ENCODE measurements at places on chromosomes 1 and 21.

- DNase-seq, result no peak
Measured at GRCh38 chr21:45073301-45074047, 906 bp upstream of the ADARB1 start.

GRCh38 chr1:91795591-91796389 is 90.2 kb downstream of the TGFBR3 start:
- no peak for DNase-seq

DNA sequence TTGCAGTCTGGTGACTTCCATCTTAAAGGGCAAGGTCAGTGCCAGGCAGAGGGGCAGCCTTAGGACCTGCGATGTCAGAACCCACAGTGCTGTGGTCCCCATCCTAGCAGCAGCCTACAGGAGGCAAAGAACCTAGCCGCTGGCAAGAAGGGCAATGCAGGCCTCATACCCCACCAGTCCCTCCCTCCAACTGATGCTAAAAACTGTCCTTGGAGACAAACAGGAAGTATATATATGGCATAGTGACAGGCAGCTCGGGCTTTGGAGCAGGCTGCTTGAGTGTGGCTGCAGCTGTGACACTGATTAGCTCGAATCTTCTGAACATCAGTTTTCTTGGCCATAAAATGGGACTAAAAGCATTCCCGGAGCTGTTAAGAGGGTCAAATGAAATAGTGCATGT is 156.0 kb upstream of the VAMP3 start:
- no peak for DNase-seq

GRCh38 chr1:89836252-89837035 is 15.6 kb downstream of the LRRC8D start:
- no peak for DNase-seq

DNA sequence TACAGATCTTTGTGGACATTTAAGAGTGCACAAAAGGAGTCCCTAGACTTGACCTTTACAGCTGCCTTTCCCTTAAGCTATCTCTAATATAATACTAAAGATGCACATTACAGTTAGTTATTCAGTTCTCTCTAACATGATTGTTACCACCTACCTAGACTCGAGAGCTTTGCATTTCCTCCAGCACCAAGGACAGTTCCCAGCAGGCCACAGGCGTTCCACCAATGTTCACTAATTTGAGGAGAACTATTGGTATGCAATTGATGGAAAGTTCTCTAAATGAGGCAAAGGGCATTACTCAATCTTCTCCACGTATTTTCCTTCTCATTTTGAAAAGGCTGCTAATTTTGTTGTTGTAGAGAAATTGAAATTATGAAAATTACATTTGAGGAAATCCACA is 5.4 kb upstream of the NTNG1 start:
- DNase-seq, result no peak

DNA sequence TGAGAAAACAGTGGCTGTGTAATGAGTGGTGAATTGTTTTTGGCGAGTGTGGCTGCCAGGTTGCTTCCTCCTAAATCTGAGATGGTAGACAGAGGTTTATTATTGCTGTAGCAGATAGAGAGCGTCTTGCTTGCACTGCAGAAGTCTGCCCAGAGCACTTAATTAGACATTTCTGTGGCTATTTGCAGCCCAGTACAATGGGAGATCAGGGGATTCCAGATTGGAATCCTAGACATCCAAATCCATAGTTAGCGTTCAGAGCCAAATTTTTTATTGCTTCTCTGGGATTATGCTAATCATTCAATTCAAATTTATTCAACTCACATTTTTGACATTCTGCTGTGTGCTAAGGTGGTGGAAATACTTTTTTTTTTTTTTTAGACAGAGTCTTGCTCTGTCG is 30.0 kb downstream of the KIF26B start:
- DNase-seq, result no peak

GRCh38 chr1:15816674-15817073 is 9.2 kb upstream of the UQCRHL start:
- DNase-seq, result no peak

GRCh38 chr21:41712730-41713129 is 54.1 kb downstream of the RIPK4 start:
- no peak for DNase-seq

DNA sequence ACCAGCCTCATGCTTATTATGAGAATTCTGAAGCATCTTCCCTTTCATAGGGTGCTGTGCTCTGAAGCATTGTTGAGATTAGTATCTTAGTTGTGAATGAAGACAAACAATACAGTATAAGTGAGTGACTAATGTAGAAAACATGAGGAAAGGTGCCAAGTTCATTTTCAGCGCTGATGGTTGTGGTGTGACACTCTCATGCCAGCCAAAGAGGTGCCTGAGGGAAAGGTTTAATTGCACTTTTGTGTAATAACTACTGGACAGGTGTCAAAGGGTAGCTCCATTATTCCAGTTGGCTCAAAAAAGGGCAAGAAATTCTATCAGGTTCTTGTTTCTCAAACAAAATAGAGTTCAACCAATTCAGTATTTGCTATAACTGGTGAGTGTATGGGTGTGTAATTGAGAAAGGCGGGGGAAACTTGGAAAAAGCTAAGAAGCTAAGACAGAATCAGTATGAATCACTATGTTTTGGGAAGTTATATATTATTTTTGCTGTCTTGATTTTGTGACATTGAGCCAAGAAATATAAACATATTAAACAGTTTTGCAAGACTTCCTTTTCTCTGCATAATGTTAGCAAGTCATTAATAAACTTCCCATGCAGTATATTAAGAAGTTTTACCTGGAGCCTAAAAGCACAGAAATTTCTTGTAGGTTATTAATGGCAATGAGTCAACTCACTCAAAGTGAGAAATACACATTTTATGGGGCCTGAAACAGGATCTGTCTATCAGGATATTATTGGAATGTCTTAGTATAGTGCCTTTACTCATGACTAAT is 31.8 kb downstream of the KCNK2 start:
- DNase-seq, result no peak

DNA sequence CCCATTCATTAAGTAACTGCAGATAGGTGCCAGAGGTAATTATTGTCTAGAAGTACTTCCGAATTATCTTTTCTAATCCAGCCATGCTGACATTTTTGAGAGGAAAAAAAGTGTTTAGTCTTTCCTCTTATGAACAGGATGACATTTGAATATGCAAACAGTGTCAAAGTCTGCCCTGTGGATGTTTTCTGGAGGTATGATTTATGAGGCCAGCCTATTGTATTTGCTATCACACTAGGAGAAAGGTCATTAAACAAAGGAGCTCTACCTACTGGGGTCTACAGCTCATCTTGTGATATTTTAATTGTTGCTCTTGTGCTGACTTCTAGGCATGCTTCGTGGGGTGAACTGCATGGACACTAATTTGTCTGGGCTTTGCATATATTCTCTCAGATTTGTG is 559.7 kb upstream of the CAMK1G start:
- no peak for DNase-seq

DNA sequence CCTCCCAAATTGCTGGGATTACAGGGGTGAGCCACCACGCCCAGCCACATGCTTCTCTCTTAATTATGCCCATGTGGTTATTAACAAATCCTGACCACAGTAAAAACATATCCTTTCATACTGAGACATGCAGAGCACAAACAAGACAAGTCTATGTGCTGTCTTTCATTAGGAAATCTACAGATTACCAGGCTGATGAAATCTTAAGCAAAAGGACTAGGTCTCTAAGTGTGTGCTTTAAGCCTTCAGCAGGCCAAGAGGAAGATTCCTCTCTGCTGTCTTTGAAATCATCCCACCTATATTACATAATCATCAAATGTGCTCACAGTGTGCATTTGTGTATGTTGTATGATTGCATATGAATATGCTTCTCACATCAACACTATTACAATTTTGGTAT is 419.3 kb downstream of the KCTD3 start:
- no peak for DNase-seq

- no peak for DNase-seq
Measured at GRCh38 chr1:177703888-177704446, 265.9 kb downstream of the SEC16B start.

DNA sequence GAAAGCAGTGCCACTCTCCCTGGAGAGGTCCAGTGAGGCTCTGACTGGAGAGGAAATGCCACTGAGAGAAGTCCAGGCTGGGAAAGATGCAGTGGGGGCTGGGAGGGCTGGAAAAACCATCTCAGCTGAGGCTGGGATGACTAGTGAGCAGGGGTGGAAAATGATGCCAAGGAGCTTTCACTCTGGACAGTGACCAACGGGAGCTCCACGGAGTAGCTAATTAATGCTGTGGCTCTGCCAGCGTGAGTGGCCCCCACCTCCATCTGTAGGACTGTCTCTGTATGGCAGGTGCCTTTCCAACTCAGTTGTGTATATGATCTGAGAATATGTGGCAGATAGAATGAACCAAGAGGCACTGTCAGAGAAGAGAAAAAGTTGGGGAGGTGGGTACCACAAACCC is 86.7 kb downstream of the DDX20 start:
- no peak for DNase-seq

DNA sequence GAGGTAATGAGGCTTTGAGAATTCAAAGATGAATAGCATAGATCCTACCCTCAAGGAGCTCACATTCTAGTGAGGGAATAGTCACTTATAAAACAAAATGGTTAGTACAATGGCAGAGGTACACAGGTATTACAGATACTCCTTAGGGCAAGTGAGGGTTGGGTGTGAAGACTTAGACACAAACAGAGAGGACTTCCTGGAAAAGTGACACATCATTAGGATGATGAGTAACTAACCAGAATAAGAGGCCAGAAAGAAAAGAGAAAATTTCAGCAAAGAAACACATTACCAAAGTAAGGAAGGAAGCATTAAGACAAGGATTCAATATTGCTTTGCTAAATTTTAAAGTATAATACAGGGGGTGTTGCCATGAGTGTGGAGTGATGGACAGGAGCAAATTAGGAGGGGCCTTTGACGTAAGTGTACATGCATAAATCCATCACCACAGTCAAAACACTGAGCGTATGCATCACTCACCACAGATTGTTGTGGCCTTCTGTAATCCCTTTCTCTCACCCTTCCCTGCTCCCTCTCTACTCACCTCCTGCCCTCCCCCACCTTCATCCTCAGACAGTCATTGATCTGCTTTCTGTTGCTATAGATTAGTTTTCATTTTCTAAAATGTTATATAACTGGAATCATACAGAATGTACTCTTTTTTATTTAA is 7.9 kb downstream of the CD53 start:
- DNase-seq, result no peak

GRCh38 chr1:201059401-201059800 is 35.9 kb upstream of the KIF21B start:
- no peak for DNase-seq

DNA sequence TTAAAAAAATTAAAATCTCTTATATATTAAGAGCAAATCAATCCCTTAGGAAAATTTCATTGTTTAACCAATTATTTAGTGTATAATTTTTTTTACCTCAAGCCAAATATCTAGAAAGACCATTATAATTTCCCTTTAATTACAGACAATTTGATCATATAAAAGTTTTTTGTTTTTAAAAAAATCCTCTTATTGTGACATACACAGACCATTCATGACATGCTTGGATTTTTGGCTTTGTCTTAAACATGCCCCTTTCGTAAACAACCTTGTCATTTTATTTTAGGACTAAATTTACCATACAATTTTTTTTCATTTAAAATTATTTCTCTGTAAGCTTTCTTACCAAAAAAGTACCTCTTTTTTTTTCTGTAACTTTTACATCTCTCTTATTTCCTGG is 14.2 kb upstream of the CYP4B1 start:
- DNase-seq, result no peak

DNA sequence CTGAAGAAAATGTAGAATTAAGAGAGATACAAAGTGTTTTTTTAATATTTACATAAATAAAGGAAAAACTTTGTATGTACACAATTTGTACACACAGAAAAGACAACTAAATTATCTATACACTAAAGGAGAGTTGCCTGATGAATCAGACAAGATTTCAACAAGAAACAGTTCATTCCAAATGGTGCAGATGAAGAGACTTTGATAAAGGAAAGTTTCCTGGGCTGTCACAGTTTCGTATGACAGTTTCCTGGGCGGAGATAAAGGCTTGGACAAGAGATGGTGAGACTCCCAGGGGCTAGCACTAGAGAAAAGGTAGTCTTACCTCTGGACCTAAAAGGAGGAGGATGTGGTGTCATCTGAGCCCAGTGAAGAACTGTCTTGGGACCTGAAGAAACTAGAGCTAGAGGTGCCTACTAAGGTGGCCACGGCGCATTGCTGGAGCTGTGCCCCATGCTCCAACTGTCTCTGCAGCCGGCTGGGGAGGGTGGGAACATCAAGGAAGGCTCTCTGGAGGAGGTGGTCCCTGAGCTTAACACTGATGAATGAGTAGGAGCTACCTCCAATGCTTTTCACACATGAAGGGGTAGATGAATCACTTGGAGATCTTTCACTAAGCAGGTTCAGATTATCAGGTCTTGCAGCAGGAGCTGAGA is 32.2 kb downstream of the ETS2 start:
- DNase-seq, result no peak

DNA sequence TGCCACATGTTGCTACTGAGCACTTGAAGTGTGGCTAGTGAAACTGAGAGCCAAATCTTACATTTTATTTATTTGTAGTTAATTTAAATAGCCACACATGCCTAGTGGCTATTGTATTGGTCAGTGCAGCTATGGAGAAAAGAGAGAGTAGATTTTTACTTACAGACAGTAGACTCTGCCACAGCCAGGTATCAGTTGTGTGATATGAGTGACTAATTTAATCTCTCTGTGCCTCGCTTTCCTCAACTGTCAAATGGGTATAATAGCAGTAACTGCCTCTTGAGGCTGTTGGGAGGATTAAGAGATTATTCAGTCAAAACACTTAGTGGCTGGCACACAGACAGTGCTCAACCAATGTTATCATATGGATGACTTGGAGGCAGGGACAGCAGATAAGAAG is 49.0 kb downstream of the UBE2T start:
- no peak for DNase-seq

DNA sequence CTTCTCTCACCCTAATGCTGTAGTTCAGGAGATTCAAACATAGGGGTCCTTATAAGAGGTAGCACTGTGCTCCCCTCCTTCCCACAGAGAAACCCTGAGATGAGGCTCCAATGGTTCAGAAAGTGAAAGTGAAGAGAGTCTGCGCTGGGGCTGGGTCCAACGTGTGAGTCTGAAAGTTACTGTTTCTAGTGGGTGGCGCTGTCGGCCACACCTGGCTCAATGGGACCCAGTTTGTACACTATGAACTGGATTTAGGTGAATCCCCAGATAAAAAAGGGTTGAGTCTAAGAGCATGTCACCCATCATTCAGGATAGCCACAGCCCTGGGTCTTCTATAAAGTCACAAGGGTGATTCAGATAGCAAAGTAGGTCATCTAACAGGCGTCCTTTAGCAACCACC is 2.8 kb downstream of the SMCP start:
- no peak for DNase-seq

Measured in activated gamma-delta T cell (primary cell).